ENCODE measurements at places on chromosomes 3 and 15.
A peak's percentile ranks its signal among the peaks of the same experiment; 100 is the strongest.

- DNase-seq: no peak
Observed at GRCh38 chr3:144375088-144375487, 403.5 kb downstream of the DIPK2A start.

- no peak for DNase-seq
Observed at GRCh38 chr3:71579935-71580406, 3.6 kb downstream of the FOXP1 start.

- DNase-seq: no peak
Observed at GRCh38 chr3:160454995-160455394, 5.4 kb upstream of the TRIM59 start.

- no peak for DNase-seq
Observed at GRCh38 chr15:68618908-68619698, 40.3 kb downstream of the CORO2B start.

DNA sequence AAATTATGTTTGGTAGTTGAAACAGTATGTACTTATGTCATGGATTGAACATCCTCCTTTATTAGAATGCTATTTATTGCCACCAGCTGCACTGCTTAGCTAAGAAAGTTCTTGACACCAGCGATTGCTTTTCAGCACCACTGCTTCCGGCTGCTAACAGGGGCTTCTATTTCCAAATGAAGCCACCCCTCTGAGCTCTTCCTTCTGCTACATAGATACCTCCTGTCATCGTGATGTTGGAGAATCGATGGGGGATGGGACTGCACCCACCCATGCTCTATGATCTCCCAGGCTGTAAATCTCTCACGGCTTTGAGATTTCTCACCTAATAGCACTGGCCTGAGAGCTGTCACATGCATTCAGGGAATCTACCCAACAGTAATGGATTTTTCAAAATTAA, 259.2 kb downstream of the MEIS2 start:
- peak; percentile 23 for DNase-seq

- DNase-seq: no peak
Observed at GRCh38 chr15:40894681-40895448, 615 bp downstream of the VPS18 start.

DNA sequence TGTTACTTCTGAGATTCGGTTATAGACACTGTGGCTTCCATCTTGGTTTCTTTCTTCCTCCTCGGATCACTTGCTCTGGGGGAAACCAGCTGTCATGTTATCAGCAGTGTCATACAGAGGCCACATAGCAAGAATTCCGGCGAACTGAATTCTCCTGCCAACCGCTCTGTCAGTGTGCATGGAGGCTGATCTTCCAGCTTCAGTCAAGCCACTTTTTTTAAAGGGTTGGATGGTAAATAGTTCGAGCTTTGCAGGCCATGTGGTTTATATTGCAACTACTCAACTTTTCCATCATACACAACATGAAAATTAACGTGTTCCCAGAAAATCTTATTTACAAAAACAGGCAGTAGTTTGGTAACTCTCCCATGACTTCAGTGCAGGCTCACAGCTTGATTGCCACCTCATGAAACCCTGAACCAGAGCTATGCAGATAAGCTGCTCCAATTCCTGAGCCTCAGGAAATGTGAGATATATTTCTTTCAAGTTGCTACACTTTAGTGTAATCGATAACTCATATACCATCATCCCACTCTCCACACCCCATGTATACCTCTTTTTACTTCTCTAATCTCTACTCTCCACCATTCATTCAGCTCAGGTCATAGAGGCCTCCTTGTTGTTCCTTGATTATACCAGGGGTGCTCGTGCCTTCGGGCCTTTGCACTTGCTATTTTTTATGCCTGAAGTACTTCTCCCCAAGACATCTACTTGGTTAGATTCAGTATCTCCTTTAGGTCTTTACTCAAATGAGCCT, 7.2 kb downstream of the RPL22L1 start:
- DNase-seq: peak; percentile 69

- DNase-seq: peak; percentile 54
Observed at GRCh38 chr3:89957451-89957850, 850.0 kb downstream of the EPHA3 start.

DNA sequence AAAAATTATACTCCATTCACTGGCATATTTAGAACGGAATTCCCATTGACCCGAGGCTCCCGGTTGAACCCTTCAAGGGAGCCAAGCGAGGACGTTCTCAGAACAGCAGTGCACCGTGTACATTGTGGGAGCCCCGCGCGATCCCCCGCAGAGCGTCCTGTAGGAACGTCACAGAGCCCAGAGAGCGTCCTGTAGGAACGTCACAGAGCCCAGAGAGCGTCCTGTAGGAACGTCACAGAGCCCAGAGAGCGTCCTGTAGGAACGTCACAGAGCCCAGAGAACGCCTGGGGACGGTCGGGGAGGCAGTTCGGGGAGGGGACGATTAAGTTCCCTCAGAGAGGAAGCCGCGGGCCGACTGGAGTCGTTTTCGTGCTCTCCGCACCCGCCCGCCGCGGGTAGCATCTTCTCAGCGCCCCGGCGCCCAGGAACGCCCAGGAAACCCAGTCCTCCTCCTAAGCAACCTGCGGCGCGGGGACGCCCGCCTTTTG, 506 bp upstream of the ATP1B3 start:
- DNase-seq: peak; percentile 52

DNA sequence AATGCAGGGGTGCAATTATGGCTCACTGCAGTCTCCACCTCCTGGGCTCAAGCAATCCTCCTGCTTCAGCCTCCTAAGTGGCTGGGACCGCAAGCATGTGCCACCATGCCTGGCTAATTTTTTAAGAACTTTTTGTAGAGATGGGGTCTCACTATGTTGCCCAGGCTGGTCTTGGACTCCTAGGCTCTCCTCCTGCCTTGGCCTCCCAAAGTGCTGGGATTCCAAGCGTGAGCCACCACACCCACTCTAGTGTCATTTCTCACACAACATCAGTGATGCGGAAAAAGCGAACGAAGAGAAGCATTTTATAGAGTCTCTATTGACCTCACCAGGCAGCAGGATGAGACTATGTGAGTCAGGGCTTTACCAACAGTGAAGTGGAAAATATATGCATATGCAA, 137.7 kb downstream of the PLD1 start:
- no peak for DNase-seq

DNA sequence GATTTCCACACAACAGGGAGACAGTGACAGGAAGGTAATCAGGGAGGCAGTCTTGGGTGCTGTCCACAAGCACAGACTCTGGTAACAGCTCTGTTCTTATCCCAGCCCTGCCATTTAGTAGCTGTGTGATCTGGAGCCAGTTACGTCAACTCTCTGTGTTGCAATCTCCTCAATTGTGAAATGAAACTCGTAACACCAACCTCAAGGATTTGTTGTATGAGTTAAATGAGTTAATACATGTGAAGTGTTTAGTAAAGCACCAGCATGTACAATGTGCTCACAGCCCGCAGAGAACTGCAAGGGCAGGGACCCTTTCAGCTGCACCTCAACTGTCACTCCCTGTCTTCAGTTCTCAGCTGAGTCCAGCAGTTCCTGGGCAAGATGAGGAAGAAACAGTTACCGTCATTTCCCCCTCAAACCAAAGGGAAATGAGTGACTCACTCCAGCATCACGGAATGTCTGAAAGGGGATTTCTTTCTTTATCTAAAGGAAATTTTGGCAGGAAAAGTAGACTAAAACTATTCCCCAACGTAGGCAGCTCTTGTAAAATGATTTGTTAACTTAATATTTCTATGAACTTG, 39.9 kb upstream of the MB21D2 start:
- peak; percentile 83 for DNase-seq

DNA sequence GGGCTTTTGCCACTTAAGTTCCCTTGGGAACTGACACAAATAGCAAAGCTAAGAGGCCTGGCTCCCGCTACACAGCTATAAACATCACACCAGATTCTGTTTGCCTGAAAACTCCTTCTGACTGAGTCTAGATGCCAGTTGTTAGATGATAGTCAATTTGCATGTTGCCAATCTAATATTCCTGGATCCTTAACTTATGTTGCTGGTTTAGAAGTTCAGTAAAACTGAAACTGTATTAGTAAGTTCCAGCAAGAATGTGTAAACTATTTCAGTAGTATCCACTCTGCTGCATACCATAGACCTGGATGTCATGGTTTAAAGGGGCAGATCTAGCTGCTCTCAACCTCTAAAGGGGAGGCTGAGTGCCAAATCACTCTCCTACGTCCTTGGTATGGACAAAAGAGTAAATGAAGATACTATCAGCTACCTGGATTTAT, 27.1 kb upstream of the LACTB start:
- no peak for DNase-seq

GRCh38 chr3:41848753-41849574, 112.9 kb downstream of the ULK4 start:
- no peak for DNase-seq

DNA sequence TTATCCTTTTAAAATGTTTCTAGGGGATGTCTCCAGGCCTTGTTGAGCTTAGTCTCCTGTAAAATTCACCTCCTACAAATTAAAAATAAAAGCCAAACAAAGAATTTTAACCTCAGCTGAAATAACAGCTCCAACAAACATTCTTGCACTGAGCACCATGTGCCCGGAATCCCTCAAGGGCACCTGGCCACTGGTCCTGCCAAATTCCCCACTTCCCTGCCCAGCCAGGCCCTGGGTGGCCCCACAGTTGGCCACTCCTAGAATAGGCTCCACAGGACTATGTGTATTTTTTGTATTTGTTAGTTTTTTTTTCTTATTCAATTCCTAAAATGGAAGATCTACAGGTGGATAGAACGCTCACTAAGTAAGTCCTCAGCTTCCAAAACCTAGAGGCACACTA, 33.1 kb upstream of the PLA2G4E start:
- DNase-seq: no peak

GRCh38 chr15:39472621-39473297, 108.1 kb upstream of the THBS1 start:
- DNase-seq: peak; percentile 97

DNA sequence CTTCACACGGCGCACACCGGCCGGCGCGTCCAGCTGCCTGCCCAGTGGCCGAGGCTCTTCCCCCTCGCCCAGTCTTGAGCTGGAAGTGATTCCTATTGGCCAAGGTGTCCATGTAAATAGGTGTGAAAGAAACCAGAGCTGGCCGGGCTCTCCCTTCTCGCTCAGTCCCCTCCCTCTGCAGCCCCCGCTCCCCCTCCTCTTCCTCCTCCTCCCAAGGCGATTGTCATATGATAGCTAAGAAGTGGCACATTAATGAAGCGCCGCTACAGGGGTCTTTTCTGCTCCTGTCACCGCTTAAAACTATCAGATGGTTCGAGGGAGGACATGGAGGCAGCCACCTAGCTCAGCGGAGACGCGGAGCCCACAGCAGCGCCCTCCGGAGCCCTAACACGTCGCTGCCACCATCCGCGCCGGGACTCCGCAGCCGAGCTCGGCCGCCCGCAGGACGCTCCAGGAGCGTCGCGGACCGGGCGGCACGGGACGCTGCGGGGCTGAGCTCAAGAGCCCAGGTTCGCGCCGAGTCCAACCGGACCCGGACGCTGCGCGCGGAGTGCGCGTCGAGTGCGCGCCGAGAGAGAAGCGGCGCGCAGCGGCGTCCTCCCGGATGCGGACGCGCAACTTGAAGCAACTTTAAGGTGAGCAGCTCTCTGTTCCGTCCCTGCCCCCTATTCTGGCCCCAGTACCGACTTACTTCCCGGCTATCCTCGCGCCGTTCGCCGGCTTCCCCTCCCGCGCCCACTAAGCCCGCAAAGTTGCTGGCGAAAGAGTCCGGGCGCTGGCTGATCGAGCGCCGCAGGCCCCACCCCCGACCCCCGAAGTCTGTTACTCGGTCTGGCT, at the start of gene FOXB1:
Gene FOXB1, plus strand, starts transcription at position 303 of the 837 bp plus-strand sequence. CDS start 653 bp downstream, outside the sequence.
- no peak for DNase-seq

- DNase-seq: no peak
Observed at GRCh38 chr15:72034859-72035650, 82.9 kb downstream of the MYO9A start.

GRCh38 chr3:45227071-45227820, 1.2 kb upstream of the TMEM158 start:
- no peak for DNase-seq

- no peak for DNase-seq
Observed at GRCh38 chr3:159798951-159799350, 189.7 kb upstream of the IL12A start.

DNA sequence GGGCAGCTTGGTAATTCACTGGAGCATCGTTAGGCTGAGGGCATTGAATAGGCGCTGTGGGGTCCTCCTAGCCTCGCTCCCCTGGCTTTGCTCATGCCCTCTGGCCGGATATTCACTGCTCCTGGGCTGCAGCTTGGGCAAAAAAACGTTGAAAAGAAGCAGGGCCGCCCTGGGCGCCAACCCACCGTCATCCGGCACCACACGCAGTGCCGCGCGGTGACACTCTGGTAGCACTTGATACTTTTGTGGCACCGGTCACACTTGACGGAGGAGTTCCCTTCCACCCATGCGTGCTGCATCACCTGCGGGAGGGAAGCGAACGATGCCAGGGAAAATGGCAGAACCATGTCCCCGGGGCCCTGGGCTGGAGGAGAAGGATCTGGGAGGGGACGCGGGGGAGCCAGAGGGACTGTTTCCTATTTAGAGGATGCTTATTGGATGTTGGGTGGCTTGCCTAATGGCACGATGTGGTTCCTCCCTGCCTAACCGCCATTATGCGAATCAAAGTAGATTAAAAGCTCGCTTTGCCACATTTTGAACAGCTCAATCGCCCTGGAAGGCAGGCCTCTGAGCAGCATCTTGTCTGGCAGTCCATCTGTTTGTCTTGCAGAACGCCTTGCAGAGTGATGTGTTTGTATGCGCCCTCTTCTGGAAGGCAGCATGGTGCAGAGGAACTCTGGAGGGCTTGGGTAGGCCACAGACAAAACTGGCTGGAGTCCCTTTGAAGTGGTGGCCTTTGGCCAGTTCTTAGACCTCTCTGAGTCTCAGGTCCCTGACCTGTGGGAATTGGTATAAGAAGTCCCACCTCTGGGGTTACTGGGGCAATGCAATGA, 93.2 kb downstream of the DGKG start:
- DNase-seq: no peak

- DNase-seq: no peak
Observed at GRCh38 chr15:36498916-36499315, 80.5 kb upstream of the CDIN1 start.

GRCh38 chr3:176798680-176799079, 398.6 kb downstream of the TBL1XR1 start:
- no peak for DNase-seq
